NCI-H446 (cell line): ENCODE measurements at places on chromosomes 2 and 18.

DNA sequence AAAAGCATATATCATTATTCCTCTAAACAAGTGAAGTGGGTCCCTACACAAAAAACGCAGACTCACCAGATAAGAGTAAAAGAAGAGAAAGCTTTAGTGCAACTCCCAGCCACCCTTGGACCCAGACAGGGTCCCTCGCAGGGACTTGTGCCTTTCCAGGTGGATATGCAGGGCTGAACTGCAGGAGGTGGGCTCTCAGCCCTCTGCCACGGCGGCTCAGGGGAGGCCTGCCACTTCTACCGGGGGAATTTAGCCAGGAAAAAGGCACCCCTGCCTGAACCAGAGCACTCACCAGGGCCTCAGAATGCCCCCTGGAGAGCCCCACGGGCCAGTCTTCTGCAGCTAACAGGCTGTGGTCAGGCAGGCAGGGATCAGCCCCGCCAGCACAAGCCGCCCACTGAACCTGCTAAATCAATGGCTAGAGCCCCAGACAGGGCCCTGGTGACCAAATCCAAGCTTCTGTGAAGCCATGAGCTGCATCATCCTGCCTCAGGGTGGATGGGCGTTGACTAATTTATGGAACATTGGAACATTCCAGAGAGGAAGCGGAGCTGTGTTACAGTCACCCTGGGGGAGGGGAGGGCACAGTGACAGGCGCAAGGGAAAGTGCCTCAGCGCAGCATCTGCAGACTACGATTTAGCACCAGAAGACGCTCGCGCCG is 209.3 kb downstream of the EIPR1 start:
- no peak for DNase-seq

DNA sequence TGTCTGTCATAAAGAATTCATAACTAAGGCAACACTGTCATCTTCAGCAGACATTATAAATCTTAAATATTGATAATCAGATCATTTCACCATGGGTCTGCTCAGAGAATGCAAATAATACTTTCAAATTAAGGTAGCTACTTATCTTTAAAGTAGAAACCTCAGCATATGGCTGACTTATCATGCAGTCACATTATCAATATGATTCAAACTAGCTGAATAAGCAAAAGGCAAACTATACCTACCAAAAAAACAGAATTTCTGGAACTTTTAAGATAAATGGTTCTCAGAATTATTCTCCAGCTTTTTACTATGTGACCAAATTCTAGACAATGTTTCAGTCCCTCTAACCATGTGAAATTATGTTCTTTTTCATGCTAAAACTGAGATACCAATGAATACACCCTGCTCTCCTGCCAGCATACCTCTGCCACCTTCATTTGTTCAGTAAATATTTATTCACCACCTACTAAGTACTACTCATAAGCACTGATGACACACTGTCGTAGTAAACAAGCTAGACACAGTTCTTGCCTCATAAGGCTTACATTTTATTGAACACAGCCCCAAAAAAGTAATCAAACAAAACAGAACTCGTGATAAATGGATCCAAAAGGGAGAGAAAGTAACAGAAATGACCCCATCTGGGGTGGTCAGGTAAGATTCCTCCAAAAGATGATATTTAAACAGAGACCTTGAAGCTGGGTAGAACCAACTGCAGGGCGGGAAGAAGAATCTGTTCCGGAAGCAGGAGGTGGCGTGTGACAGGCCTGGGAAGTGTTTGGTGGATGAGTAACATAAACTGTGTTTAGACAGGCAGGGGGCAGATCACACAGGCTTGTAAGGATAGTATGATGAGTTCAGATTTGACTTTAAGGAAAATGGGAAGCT is 17.7 kb downstream of the SPIRE1 start:
- no peak for DNase-seq

DNA sequence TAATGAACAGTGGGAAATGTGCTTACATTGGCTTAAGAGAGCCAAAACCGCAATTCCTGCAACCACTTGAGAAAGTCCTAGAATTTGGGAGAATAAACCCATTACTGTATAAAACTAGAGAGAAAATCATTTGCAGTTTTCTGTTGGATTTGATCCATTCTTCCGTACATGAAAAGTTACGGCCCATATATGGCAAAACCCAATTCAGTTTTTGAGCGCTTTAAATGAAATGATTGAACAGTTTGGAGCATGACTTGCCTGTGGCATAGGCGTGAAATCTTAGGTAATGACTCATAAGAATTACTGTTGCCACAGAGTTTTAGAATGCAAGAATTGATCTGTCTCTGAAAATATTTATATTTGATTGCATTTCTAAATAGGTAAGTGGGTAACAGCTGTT is 52.0 kb downstream of the PHLPP1 start:
- peak; percentile 24 for DNase-seq

DNA sequence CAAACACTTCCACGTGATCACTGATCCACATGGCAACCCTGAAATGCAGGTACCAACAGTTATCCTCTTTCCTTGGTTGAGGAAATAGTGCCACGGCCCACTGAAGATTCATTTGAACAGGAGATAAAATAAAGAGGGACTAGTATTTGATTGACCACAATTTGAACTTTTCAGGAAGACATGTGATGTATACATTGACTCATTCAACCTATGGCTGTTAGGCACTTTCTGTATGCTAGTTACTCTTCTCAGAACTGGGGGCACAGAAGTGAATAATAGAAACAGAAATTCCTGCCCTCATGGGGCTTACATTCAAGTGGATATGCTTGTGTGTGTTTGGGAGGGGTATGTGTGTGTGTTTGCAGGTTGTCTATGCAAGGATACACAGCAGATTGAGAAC is 199.6 kb downstream of the PRKCE start:
- DNase-seq = no peak

GRCh38 chr18:62786689-62787088 is 71.3 kb downstream of the PHLPP1 start:
- no peak for DNase-seq

- DNase-seq = no peak
Observed at GRCh38 chr2:166651991-166652390, 157.9 kb upstream of the SCN7A start.

DNA sequence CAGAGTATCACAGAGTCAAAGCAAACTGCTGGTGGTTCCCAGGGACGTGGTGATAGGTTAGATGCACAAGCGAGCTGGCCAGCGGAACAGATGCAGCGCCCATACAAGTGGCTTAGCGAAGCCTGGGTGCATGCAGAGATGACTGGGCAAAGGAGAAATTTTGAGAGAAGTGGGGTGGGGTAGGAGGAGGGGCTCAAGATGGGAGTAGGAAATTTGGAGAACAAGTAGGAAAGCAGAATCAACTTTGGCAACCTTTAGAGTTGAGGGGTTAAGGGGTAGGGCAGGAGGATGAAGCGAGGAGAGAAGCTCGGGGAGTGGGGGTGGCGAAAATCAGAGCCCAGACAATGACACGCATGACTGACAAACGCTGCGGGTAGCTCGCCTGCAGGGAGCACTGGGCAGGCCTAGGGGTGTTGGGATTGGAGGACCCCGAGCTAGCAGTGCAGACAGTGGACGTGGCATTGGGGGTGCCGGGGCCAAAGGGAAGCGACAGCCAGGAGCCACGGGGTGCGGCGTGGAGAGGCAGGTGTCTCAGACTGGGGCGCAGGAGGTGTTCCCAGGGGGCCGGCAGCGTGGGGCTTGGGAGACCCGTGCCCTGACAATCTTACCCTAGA is 431 bp downstream of the FAM98A start:
- DNase-seq = peak; percentile 18

DNA sequence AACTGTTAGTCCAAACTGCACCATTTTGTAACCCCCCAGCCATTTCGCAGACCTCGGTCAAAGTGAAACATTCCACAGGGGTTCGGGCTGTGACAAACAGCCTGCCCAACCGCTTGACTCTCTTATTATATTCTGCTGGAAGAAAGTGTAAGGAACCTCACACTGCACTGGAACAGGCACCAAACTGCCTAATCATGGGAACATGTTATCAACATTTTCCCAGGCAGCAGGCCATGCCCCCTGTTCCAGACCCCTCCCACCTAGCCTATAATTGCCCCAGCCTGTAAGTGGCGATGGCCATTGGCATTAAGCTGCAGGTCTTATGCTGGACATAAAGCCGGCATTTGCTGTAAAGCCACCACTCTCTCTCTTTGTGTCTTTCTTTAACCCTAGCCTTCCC is 16.9 kb downstream of the LYG2 start:
- DNase-seq = no peak

GRCh38 chr2:205539603-205540002 is 142.7 kb upstream of the NRP2 start:
- DNase-seq = no peak

- peak; percentile 33 for DNase-seq
Observed at GRCh38 chr18:28961669-28962228, 784.8 kb upstream of the CDH2 start.

- no peak for DNase-seq
Observed at GRCh38 chr2:7691961-7692656, 774.9 kb downstream of the RNF144A start.

DNA sequence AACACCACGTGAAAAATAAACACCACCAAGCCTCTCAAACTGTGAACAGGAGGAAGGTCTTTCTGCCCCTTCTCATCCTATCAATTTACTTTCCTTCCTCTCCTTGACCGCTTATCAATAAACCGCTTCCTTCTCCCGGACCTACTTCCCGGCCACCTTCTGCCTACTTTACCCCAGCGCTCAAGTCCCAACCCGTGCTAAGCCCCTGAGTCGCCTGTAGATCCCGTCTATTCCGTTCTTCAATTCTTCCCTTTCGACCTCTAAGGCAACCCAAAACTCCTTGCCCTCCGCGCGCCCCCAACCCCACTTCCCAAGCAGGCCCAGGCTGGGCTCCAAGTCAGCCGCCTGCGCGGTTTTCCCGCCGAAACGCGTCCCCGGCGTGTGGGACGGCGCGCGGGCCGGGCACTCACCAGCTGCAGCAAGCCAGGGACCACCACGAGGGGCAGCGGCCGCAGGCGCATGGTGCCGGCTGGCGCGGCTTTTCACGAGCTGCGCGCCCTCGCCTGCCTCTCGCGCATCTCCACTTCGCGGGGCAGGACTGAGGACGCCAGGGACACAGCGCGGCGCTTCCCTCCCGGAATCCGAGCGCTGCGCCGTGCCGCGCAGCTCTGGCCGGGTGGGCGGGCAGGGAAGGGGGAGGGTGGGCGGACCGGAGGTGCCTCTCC is at the start of gene NXPH2:
TSS of gene NXPH2 (minus strand) at position 610 of the 665 bp plus-strand sequence. CDS start at position 461, 149 bp downstream.
- DNase-seq = peak; percentile 63

- DNase-seq = no peak
Observed at GRCh38 chr2:240601831-240602160, 15.3 kb downstream of the CAPN10 start.

DNA sequence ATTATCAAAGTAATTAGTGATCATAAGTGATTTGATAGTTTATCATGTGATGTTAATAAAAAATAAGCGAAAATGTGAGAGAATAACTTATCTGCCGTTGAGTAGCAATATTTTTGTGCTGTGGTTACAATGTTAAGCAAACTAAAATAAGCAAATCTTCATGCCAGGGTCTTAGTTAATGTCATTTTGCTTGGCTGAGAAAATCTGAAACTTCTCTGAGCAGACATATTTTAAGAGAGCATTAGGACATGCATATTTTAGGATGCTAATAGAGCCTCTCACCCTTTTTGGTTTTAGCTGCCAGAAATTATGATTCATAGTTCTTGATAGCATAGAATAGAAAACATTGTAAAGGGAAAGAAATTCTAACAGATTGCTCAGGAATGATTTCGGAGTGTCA is 233.5 kb upstream of the ZEB2 start:
- DNase-seq = peak; percentile 2

GRCh38 chr2:26636935-26637334 is 4.2 kb downstream of the CIB4 start:
- DNase-seq = no peak

DNA sequence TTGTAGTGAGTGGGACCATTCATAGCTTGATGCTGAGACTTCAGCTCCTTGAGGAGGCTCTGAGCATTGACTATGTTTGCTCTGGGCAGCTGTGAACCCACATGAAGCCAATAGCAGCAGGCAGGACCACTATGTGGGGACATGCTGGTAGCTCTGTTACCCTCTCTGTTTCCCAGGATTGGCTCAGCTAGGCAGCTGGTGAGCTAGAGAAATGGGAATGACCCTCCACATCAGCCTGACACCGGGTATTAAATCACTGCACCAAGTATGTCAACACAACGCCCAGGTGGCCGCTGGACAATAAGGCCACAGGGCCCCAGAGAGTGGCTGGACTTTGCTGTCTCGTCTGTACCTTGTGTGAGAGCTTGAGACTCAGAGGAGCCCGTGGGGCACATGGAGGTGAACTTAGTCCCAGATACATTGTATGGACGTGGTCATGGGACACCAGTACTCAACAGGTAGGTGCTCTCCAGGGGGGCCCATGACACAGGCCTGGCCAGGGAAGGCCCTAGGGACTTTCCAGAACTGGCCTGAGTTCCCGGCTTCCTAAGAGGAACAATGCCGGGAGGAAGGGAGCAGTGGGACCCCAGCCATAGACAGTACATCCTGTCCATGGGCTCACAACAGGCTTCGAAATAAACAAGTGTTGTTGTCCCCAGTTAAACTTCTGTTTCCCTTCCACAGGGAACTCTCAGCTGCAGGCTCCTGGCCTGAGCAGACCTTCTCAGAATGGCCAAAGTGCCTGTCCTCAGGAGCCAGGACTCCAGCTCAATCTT is 35.2 kb downstream of the HS1BP3 start:
- no peak for DNase-seq

DNA sequence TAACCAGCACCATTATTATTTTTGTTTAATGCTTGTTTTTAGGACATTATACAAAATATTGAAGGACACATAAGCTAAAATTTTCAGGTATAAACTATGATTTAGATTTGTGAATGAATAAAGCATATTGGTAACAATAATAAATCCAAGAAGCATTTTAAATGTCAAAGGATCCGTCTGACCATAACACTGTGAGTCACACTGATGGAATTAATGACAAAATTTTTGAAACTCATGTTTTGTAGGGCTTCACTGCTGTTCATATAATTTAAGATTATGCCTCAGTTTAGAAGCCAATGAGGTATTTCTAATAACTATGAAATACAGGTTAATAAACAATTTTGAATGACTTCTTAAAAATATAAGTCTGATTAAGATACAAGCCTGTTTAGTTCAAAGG is 124.6 kb downstream of the TMEFF2 start:
- no peak for DNase-seq

- DNase-seq = no peak
Observed at GRCh38 chr2:216033403-216033802, 20.1 kb upstream of the MREG start.

DNA sequence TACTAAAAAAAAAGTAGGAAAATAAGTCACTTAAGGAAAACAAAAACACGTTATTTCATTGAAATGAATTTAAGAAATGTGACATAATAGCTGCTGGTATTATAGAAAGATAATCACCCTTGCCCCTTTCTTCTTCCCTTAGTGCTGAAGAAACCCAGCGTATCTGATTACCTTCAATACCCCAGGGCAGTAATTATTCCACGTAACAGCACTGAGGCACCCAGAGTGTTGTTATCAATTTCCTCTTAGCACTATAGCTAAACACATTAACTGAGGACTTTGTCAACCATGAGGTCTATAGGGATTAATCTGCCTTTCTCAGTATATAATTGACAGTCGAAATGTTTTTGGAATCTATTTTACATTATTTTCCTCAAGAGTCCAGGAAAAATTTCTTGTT is 180.0 kb upstream of the NXPH2 start:
- no peak for DNase-seq
